ENCODE measurements at places on chromosomes 13 and 19.
A peak's percentile ranks its signal among the peaks of the same experiment; 100 is the strongest.

- DNase-seq: no peak
Measured at GRCh38 chr13:105764486-105764885, 771.0 kb downstream of the EFNB2 start.

GRCh38 chr19:38993271-38993670, 17.7 kb upstream of the FBXO17 start:
- no peak for DNase-seq

GRCh38 chr19:15199661-15200552, 888 bp downstream of the NOTCH3 start:
- no peak for DNase-seq

DNA sequence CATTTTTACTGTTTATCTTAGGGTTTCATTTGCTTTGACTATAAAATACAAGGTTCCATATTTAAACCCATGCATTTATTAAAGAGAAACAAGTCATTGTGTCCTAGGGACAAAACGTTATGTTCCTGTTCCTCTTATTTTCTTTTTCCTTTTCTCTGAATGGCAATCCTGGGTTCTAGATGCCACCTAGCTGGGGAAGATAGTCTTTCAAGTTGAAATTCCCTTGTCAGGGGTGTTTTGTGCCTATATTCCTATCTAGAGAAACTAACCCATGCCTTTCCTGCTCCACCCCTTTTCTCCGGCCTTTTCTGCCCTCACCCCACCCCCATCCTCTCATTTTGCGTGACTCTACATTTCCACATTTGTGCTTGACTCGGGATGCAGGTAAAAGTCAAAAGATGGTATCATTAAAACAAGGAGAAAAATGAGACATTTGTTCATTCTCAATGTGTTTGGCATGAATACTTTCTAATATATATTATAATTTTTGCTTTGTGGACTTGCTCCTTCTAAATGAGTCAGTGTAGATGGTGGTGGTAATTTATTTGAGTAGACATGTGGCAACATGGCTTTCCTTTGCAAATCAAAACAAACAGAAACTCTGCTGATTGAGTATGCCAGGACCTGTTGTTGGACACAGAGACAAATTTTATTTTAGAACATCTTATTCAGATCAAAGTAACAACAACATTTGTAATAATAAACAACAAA, 26.8 kb upstream of the STARD13 start:
- no peak for DNase-seq

DNA sequence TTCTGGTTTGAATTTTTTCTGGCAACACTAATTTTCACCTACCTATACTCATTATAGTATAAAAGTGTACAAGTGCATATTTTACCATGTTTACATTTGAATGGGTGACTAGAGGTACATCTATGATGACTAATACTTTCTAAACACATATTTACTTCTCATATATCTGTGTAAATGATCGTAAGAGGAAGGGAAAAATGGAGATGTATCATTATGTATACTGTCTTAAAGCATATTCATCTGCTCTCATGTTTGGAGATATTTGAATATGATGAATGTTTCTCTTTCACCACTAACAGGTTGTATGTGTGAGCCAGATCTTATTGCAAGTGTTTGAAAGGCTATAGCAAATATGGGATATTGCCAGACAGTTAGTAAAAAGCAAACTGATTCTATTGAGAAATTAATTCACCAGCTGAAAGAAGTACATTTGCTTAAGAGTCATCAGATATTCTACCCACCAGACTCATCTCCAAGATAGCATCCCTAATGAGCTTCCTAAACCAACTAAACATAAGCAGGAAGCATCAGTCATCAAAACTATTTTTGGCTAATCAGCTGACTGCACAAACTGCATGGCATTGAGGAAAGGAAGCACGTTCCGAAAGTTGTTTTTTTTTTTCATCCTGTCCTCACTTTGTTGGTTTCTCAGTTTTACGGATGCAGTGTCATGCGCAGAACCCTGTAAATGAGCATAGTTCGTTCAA, 738.2 kb downstream of the GPC5 start:
- DNase-seq: no peak

DNA sequence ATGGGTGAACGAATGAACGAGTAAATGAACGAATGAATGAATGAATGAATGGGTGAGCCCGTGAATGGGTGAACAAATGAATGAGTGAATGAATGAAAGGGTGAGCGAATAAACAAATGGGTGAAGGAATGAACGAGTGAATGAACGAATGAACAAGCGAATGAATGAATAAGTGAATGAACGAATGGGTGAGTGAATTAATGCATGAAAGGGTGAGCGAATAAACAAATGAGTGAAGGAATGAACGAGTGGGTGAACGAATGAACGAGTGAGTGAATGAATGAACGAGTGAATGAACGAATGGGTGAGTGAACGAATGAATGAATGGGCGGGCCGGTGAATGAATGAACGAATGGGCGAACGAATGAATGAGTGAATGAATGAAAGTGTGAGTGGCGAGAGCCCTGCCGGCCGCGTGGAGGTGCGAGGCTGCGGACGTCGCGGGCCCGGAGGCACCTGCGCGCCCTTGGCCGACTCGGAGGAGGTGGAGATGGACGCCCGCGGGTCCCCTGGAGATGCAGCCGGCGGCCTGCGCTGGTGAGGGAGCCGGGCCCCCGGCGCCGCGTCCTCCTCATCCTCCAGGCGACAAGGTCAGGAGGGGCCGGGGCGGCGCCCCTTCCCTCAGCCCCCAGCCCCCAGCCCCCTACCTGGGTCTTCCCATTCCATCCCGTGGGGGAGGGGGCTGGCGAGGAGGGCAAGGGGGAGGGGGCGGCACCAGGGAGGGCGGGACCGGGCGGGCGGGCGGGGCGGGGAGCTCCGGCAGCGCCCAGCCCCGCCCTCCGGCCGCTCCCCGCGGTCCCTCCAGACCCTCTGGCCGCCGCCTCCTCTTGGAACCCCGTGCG, 15.4 kb downstream of the ANKRD24 start:
- no peak for DNase-seq

GRCh38 chr13:42969565-42970172, 22.4 kb downstream of the EPSTI1 start:
- peak; percentile 60 for DNase-seq

DNA sequence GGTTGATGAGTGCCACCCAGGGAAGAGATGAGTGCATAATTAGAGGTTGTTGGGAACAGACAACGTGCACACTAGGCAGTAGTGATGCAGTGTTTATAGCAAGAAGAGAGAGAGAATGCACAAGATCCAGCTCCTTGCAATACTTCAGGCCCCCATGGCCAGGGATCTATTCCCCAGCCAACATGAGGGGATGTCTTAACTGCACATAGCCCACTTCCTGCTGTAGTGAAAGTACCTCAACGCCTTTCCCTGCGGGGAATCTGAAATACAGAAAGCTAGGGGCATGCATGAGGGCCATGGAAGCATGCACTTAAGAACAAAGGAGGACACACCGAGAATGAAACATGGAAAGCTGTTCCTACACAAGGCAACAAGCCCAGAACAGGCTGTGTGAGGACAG, 636.7 kb upstream of the GPC6 start:
- DNase-seq: no peak

GRCh38 chr19:41957838-41958366, 1.2 kb downstream of the RABAC1 start:
- no peak for DNase-seq

DNA sequence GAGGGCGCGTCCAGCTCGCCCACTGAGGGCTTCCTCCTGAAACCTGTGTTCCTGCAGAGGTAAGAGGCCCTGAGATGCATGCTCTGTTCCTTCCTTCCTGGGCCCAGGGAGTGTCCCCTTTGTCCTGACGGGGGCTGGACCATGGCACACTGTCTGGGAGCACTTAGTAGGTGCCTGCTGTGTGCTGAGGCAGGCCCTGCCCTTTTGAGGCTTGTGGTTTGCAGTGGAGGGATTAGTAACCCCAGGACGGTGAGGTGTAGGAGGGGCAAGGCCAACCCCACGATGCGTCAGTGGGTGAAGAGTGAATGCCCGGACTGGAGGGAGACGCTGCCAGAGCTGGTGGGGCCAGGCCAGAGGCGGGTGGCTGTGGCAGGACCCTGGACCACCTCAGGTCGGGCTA, 11.2 kb upstream of the F2RL3 start:
- DNase-seq: no peak

DNA sequence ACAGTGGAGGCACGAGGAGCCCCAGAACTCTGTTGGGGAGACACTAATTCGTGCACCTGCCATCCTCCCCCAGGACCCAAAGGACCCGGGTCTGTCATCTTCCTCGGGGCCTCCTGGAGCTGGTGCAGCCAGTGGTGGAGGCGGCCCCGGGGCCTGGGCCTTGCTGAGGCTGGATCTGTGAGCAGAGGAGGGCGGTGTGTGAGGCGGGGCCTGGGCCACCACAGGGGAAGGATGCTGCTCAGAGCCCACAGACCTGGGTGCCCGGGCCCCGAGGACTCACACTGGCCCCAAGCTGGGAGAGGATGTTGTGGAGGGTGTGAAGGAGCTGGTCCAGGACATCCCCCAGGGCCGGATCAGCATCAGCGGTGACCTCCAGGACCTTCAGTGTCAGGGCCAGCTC, 8.3 kb downstream of the IFNL3 start:
- no peak for DNase-seq

- no peak for DNase-seq
Measured at GRCh38 chr13:62375653-62376052, 960.0 kb upstream of the PCDH20 start.

- DNase-seq: no peak
Measured at GRCh38 chr13:18949489-18949761, 232.2 kb downstream of the TUBA3C start.

DNA sequence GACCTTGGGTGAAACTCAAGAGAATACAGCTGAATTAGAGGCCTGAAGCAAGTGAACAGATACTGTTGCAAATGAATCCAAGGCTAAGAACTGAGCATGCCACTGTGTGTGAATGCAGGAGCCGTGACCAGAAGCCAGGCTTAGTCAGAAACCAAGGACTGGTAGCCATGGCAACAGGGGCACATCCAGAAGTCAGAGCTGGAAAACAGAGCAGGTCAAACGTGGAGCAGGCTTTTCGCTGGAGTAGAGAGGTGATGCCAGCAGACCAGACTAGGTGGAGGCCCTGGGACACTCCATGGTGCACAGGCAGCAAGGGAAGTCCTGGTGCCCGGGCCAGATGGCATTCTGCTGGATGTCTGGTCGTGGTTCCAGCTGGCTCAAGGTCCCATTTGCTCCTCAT, 564.1 kb downstream of the PCDH9 start:
- DNase-seq: no peak

DNA sequence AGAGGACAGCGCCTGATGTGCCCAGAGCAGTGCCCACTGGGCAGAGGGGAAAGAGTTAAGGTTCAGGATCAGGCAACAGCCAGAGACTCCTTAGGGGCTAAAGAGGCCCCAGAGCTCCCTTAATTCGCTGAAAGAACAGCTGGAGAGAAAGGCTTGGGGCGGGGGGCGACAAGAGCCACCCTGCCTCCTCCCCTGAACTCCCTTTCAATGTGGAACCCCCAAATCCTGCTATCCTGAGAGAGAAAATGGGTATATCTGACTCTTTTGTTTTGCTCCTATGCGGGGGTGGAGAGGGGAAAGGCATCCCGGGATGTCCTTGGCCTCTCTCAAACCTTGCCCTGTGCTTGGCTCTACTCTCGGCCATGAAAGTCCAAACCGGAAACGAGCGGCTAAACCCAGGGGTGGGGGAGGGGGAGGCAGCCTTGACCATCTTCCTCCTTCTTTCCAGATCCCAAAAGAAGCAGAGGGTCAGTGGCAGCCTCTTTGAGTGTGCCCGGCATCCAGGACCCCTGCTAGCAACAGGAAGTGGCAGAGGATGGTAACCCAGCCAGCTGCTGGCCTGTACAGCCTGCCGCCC, 4.7 kb downstream of the PRKACA start:
- DNase-seq: no peak

GRCh38 chr19:39823686-39824085, 10.3 kb downstream of the DYRK1B start:
- DNase-seq: no peak

DNA sequence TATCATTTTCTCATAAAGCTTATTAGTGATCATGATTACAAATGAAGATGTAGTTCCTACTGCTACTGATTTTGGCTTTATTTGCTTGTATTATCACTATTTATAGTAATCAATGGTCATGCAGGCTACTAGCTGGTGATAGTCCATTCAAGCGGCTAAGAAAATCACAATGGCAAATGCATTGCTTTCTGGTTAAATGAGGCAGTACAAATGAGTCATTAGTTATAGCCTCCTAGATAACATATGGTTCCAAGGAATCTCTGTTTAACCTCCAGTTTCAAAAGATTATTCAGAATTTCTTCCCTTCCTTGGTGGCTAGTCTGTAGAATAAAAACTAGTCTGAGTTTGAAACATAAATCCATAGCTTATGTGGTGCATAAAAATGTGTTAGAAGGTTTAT, 141.3 kb upstream of the HTR2A start:
- DNase-seq: no peak

DNA sequence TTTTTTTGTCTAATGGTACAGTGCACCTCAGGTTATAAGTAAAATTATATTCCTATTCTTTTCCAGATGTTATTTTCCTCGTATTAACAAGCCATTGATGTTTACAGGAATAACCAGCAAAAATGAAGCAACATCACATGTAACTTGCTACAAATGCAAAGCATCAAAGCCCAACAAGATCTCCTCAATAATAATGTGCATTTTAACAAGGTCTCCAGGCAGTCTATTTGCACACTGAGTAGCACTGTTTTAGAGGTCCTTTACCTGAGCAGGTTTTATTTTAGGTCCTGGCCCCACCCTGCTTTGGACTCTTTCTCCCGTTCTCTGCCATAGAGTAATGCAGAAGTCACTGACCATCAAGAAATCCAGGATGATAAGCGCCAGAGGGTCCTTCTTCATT, 298.4 kb downstream of the FGF14 start:
- DNase-seq: no peak

DNA sequence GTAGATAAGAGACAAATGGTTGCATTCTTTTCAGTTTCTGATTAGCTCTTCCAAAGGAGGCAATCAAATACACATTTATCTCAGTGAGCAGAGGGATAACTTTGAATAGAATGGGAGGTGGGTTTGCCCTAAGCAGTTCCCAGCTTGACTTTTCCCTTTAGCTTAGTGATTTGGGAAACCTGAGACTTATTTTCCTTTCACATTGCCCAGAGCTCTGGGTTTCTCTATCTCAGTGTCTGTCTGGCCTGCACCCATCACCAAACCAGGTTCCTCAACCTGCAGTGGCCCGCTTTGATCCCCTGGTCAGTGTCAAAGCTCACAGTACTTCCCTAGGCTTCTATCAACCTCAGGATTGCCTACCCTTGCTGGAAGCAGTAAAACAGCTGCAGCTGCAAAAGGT, 35.6 kb upstream of the C13orf42 start:
- DNase-seq: no peak

DNA sequence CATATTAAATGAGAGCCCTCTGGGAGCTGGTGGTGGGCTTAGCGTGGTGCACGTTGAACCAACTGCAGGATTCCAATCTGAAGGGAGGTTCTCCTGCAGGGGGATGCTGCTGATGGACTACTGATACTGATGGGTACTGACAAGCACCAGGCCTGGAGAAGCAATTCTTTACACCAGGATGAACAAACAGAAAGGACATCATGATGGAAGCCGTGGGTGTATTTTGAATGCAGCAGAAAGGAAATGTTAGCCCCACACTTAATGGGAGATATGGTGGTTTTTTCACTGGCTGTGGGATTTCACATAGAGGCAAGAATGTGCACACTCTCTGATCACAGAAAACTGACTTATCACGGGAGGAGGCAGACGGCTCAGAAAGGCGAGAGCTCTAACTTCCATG, 299.7 kb downstream of the TEX29 start:
- DNase-seq: no peak

- no peak for DNase-seq
Measured at GRCh38 chr13:23567906-23568460, 2.2 kb upstream of the TNFRSF19 start.

GRCh38 chr19:42422901-42423461, 4.2 kb downstream of the LIPE start:
- DNase-seq: no peak

Data from omental fat pad (tissue), 4 donors.